Type B pancreatic cell (in vitro differentiated cells): ENCODE measurements at places on chromosomes 16 and 17.

DNA sequence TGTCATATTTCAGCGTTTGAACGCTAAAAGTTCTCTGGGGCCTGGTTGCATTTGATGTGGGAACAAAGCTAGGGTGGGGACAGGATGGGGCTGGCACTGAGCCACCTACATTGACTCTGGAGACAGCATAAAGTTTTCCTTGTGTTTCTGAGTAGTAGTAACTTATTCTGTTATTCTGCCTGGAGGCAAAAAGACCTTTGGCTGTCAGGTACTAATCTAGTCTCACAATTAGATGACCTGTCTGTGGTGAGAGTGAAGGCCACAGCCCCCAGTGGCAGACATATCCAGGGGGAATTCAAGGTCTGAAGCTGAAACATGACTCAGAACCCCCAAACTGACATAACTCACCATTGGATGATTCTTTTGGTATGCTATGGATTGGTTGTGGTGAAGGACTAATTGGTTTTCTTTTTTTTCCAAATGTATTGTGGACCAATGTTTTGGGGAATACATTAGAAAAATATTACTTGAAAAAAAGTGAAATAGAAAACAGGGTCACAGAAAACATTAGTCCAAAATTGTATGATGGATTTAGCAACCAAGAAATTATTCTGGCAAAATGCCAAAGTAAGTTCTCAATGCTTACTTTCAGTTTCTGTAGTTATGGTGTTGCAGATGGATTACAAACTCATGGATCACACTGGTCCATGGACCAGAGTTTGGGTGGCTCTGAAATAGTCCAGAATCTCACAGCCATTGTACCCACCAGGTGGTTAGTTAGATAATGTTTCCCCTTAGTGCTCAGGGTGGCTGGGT lies 10.5 kb upstream of the SALL1 start:
- DNase-seq, result no peak

GRCh38 chr17:20157001-20157310 lies 147.8 kb downstream of the SPECC1 start:
- no peak for DNase-seq

DNA sequence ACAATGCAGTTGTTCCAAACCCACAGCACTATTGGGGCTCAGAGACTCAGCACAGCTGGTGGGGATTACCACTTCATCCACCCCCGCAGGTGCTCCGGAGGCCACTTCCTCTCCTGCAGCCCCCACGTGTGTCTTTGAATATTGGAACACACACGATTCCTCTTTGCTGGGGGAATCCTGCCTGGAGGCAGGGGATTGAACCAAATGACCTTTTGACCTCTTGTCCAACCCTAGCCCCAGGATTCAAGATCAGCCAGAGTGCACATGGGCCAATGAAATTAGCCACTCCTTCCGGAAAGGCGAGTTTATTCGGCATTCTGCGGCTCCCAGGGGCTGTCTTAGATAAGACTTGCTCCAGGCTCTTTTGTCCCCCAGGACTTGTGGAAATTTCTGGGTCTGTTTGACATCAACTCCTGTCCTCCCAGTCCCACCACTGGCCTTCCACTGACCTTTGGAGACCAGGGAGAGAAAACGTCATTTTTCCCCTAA lies 350.2 kb downstream of the FOXL1 start:
- no peak for DNase-seq

DNA sequence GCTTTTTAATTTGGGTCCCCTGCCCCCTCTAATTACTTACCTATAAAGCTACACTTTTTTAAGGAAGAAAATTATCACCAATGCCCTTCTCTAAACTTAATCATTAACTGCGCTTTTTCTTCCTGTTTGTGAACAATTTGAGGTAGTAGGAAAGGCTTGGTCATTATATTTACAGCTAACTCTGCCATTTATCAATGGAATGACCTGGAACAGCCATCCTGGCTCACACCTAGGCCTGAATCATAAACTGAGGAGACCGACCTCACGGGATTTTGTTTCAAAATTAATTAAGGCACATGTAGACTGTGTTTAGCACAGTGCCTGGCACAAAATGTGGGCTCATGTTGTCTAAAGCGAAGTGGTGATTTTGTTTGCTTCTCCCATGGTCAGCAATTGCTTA lies 15.4 kb upstream of the DYNLRB2 start:
- no peak for DNase-seq

- DNase-seq, result no peak
These were observed 3.2 kb downstream of the TMEM114 start for GRCh38 chr16:8587065-8587464.
